ENCODE measurements at places on chromosomes 3 and 15. TPM values are rescaled to one million over a fixed set of nuclear protein-coding genes. Genes with fewer than 3 reads are reported as not detected.

GRCh38 chr3:151631946-151632345 is 101.8 kb upstream of the AADACL2 start:
- peak; percentile 72 for DNase-seq

DNA sequence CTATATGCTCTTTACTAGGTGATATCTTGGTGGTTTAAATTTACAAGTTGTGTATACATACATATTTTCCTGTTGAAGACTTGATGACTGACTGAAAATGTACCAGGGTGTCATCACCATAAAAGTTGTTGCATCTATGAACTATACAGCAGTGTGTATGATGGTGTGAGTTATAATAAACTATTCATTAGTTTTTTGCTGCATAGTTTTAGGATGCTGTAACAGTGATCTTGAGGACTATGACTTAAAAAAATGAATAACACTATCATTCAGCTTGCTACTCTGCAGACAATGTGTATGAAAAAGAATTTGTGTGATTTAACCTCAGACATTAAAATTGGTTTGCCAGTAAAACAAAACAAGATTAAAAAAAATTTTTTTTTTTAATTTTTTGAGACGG is 49.0 kb downstream of the UBE2E2 start:
- DNase-seq, result no peak

DNA sequence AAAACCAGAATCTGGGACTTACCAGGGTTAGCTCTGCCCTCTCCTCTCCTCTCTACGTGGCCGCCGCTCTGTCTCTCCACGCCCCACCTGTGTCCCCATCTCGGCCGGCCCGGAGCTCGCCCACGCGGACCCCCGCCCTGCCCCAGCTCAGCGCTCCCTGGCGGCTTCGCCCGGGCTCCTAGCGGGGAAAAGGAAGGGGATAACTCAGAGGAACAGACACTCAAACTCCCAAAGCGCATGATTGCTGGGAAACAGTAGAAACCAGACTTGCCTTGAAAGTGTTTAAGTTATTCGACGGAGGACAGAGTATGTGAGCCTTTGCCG is 5.4 kb downstream of the ISL2 start:
- DNase-seq, result no peak

DNA sequence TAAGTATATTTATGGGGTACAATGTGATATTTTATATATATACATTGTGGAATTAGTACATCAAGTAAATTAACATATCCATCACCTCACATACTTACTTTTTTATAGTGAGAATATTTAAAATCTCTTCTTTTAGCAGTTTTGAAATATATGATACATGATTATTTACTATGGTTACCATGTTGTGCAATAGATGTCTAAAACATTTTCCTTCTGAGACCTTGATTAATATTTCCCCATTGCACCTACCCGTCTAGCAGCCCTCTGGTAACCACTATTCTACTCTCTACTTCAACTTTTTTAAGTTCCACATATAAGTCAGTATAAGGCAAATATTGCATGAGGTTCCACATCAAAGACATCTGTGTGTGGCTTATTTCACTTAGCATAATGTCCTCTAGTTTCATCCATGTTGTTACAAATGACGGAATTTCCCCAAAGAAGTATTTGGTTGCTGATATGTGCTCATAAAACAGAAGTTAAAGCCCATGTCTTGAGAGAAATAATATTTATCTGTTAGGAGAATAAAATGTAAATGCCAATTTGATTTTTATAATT is 29.6 kb upstream of the NFKBIZ start:
- DNase-seq, result no peak

GRCh38 chr3:186896006-186896405 is 34.3 kb upstream of the ST6GAL1 start:
- DNase-seq, result no peak

DNA sequence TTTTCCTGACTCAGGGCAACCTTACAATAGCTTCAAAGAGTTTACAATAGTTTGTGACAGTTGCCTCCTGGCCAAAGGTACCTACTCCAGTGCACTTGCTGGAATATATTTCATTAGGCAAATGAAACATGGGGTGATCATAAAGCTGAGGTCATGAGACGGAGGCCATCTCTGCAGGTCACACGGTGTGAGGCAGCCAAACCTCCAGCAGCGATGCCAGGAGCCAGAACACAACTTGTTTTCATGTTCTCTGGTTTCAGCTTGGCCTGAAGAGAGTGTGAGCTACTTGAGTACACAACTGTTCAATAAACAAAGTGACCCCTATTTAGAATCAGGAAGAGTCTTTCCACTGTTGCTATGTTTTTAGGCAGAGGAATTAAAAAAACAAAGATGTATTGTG is 42.7 kb upstream of the PYGO1 start:
- DNase-seq, result peak; percentile 24

DNA sequence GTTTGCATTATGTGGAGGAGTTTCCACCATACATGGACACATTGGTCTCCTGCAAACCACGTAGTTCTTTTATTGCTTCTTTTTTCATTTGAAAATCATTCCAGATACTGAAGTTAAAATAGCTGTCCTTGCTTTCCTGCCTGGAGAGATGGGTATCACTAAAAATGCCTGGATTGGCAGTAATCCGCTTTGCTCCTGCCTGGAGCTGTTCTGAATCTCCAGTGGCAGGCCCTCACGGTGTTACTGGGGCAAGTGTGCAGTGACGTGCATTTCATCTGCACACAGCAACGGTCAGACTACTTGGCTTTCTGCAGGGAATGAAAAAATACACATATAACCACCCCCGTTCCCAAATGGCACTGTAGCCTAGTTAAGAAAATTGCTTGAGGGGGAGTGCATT is 272.9 kb downstream of the IL5RA start:
- no peak for DNase-seq

- DNase-seq, result peak; percentile 91
These were observed 14.3 kb downstream of the BCL2L10 start for GRCh38 chr15:52098323-52098722.

DNA sequence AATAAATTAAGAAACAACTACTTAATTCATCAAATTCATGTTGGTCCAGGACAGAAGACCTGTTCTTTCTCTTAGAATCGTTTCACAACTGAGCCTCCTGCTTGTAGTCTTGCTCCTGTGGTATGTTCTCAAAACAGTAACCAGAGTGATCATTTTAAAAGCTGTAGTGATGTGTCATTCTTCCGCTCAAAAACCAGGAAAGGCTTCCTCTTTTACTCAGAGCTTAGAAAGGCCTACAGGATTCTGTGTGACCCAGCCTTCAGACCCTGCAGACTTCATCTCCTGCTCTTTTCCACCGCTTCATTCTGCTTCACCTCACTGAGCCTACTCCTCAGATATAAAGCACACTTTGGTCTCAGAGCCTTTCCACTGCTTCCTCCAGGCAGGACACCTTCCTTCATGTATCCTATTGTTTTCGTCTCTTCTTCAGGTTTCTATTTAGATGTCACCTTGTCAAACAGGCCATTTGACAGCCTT is 22.7 kb downstream of the ST6GAL1 start:
- peak; percentile 10 for DNase-seq

DNA sequence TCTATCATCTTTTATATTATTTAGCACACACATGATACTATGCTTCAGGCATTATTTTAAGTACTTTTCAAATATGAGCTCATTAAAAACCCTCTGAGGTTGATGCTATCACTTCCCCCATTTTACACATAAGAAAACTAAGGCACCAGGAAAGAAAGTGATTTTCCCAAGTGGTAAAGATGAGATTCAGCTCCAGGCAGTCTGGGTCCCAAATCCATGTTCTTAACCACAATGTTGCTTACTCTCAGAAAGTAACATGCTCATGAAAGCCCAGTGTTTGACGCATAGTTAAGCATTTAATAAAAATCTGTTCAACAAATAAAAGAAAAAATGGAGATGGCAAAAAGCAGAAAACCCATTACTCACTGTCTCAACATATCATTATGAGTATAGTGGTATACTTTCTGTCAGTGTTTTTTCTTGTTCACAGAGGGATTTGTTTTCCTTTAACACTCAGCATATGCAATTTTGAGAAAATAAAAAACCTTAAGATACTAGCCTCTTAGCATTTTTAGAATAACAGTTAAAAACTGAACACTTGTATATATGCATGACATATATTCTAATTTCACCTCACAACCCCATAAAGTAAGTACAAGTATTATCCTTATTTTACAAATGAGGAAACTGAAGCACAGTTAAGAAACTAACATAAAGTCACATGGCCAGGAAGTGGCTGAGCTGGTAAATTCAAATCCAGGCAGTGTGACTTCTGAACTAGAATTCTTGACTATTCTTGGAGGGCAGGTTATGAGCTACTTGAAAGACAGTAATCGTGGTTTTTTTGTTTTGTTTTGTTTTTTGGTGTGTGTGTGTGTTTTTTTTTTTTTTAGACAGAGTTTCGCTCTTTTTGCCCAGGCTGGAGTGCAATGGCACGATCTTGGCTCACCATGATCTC is 10.4 kb downstream of the PEAK1 start:
- no peak for DNase-seq

DNA sequence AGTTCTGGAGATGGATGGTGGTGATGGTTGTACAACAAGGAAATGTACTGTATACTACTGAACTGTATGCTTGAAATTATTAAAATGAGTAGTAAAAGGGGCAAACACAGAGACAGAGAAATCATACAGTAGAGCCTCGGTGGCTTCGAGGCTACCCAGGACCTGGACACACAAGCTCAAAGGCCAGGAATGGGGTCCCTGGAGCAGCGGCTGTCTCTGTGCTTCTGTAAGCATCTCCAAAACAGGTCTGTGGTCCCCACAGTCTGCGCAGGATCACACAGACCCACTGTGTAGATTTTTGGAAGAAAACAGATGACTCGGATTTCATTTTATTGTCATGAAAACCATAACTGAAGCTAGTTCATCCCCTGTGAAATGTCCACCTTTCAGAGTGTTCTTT is 39.7 kb downstream of the PGPEP1L start:
- no peak for DNase-seq

Gene P2RY1
- total RNA-seq, result 0.32 TPM

Gene STRC
- not detected for total RNA-seq

Gene SLC6A20
- not detected for total RNA-seq

Gene MORC1
- not detected for total RNA-seq

Gene TNFAIP8L3
- total RNA-seq, result 0.64 TPM

Gene CHRM5
- total RNA-seq, result under 0.01 TPM

Gene GATM
- 0.32 TPM for total RNA-seq

Data from fibroblast of villous mesenchyme (primary cell).